ENCODE measurements at places on chromosomes 13 and 19. TPM values are rescaled to one million over a fixed set of nuclear protein-coding genes. Genes with fewer than 3 reads are reported as not detected.

GRCh38 chr13:59342400-59342799 lies 821.3 kb downstream of the DIAPH3 start:
- H3K27me3 ChIP-seq: no peaks in the 10 kb centered on the region
- no peaks in the 10 kb centered on the region for H3K36me3 ChIP-seq

- H3K4me1 ChIP-seq: peaks cover 4% of the 10 kb centered on the region
- no peaks in the 10 kb centered on the region for H3K36me3 ChIP-seq
- H3K27ac ChIP-seq: no peak overlapping the region
- no peaks in the 10 kb centered on the region for H3K27me3 ChIP-seq
Measured at GRCh38 chr19:14096272-14096992, 5.9 kb upstream of the SAMD1 start.

GRCh38 chr13:97471711-97472110 lies 37.7 kb downstream of the RAP2A start:
- H3K4me3 ChIP-seq: no peak overlapping the region
- no peaks in the 10 kb centered on the region for H3K27me3 ChIP-seq
- H3K4me1 ChIP-seq: no peaks in the 10 kb centered on the region
- no peak overlapping the region for H3K27ac ChIP-seq

The C13orf46 gene
- 2.6 TPM for total RNA-seq

The PCSK4 gene
- total RNA-seq: 9.9 TPM

The FCGBP gene
- total RNA-seq: 6.4 TPM

DNA sequence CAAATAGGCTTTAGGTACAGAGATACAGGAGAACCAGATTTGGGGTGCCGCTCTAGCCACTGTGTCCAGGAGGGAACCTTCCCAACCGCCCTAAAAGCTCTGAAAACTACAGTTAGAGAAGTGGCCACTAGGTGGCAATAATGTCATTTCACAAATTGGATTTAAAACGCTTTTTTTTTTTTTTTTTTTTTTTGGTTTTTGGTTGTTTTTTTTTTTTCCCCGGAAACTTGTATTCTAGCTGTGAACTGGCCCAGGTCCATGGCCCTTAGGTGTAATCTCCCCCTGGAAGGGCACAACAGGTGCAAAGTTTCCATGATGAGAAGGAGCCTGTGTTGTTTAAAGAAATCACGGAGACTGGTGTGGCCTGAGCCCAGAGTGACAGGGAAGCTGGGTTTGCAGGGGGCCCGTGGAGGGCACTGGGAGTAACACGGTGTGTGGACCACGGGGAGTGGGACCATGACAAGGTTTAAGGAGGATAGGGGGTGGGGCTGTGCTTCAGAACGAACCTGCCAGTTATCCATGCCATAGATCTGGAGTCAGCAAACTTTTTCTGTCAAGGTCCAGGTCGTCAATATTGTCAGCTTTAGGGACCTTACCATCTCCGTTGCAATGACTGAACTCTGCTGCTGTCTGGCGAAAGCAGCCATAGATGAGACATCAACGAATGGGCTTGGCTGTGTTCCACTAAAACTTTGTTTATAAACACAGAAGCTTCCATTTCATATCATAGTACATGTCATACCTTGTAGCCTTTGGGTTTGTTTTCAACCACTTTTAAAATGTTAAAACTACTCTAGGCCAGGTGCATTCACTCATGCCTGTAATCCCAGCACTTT lies 10.1 kb downstream of the OR1I1 start:
- H3K27me3 ChIP-seq: no peaks in the 10 kb centered on the region
- H3K27ac ChIP-seq: no peak overlapping the region
- DNase-seq: no peak
- H3K36me3 ChIP-seq: no peaks in the 10 kb centered on the region
- no peaks in the 10 kb centered on the region for H3K4me1 ChIP-seq

DNA sequence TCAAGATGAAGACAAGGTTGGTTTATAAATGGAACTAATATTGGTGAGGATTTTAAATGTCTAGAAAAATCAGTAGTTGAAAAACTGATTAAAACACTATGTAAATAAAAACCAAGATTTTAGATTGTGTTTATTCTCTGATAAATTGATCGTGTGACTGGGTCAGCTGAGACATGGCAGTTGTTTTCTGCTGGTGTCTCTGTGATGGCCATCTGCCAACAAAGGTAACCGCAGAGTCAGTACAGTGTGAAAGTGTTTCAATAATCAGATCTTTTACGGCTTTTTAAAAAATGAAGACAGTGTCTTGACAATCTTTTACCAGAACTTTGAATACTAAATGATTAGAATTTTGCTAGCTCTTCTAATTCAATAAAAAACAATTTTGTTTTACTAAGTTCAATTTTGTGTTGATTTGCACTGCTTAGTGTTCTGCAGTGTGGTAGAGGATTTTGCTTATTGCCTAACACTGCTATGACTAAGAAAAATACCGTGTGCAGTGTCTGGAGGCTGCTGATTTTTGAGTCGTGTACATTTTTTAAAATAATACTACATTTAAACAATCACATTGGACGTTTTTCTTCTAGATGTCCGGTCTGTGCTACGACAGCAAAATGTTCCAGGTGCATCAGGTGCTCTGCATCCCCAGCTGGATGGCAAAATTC lies 32.7 kb upstream of the GPR183 start:
- H3K36me3 ChIP-seq: no peaks in the 10 kb centered on the region
- DNase-seq: no peak

All from Panc1 (cell line).